Left ventricle myocardium superior (tissue), 1 donor: ENCODE measurements at places on chromosomes 5 and 9. TPM values are rescaled to one million over a fixed set of nuclear protein-coding genes. Genes with fewer than 3 reads are reported as not detected.
A peak's percentile ranks its signal among the peaks of the same experiment; 100 is the strongest.

GRCh38 chr5:52560366-52560765 is 227.3 kb upstream of the ITGA1 start:
- no peak for DNase-seq

DNA sequence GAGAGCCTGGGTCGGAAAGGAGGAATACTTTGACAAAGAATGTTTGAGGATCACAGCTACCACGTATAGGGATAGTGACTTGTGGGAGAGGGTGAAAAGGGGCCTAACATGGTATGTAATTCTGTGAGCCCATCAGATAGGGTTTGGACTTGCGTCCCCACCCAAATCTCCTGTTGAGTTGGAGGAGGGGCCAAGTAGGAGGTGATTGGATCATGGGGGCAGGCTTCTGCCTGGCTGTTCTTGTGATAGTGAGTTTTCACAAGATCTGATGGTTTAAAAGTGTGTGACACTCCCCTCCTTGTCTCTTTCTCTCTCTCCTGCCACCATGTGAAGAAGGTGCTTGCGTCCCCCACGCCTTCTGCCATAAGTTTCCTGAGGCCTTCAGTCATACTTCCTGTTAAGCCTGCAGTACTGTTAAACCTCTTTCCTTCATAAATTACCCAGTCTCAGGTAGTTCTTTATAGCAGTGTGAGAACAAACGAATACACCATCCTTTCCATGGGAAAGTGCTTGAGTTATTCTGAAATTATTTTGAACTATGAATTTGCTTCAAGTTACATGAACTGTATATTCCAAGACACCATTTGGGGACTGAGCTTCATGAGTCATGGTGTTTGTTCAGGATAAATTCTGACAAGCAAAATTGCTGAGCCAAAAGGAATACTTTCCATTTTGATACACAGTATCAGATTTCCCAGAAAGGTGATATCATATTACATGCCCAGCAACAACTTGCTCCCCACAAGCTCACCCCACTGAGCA is 68.8 kb upstream of the SSBP2 start:
- DNase-seq = no peak

ZNG1C gene
- total RNA-seq = 5.3 TPM

GRCh38 chr5:4295663-4296339 is 700.2 kb downstream of the IRX1 start:
- DNase-seq = peak; percentile 39

SERF1A gene
- 1.5 TPM for total RNA-seq

GRCh38 chr9:81146241-81146640 is 543.1 kb downstream of the TLE1 start:
- DNase-seq = no peak

C9 gene
- not detected for total RNA-seq

SLCO4C1 gene
- total RNA-seq = 0.17 TPM

DNA sequence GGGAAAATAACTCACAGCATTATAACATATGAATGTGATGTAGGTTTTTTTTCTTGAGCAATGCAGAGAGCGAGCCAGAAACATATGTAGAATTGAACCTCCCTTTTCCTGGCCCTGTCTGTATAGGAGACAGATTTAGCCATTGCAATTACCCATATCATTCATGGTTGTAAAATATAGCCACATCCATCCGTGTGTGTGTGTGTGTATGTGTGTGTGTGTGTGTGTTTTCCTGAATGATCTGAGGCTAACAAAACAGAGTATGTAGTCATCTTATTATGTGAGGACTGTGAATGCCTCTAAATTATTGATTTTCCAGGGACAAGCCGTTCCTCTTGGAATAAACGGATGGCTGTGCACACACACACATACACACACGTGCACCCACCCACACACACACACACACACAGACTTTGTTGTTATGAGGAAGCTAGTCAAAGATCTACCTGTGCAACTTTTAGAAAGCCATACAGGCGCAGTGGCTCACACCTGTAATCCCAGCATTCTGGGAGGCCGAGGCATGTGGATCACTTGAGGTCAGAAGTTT is 11.7 kb upstream of the DENND1A start:
- no peak for DNase-seq

- no peak for DNase-seq
These were observed 636.1 kb downstream of the KIF4B start for GRCh38 chr5:155649666-155650065.

DNA sequence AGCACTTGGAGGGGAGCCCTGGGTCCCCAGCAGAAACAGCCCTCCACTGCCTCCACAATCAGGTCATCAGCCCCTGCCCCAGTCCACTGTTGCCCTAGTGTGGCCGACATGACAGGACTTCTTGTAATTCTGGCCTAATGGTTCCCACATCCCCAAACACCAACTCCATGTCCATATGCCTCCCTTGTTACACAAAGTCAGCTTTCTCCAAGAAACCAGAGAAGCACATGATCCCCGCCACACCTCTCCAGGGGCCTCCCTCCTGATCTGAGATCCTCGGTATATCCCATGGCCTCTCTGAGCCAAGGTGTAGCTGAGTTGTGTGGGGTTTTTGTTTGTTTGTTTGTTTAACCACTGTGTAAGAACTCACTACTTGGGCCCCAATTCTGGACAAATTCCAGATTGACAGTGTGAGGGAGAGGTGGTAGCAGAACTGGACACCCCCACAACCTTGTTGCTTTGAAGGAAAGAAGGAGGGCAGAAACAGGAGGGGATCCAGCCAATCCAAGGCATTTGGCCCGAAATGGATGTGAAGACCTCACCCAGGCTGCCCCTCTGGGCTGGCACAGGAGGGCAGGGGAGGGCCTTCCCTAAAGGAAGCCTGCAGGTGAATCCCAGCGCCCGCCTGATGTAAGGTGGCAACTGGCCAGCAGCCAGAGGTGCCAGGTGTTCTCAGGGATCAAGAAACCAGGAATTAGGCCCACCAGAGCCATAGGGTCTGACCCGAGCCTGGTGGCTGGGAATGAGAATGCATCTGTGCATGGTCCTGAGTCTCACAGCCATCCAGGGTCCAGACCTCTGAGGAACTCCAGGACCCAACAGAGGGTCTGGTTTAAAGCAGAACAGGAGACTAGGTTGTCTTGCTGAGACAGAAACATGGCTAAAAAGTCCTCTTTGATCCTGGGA is 13.4 kb downstream of the IRF1 start:
- no peak for DNase-seq

GRCh38 chr9:125409217-125409636 is 147.6 kb downstream of the GAPVD1 start:
- no peak for DNase-seq

ELOVL7 gene
- total RNA-seq = 0.40 TPM

BASP1 gene
- total RNA-seq = 2.0 TPM

COL5A1 gene
- 14.8 TPM for total RNA-seq

- DNase-seq = no peak
These were observed 676.1 kb upstream of the C9orf72 start for GRCh38 chr9:28249424-28249823.

INSL6 gene
- total RNA-seq = not detected

N4BP3 gene
- 2.7 TPM for total RNA-seq

DNA sequence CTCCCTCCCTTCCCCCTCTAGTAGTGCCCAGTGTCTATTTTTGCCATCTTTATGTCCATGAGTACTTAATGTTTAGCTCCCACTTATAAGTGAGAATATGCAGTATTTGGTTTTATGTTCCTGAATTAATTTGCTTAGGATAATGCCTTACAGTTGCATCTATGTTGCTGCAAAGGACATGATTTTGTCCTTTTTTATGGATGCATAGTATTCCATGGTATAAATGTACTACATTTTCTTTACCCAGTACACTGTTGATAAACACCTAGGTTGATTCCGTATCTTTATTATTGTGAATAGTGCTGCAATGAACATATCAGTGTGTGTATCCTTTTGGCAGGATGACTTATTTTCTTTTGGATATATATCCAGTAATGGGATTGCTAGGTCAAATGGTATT is 3.8 kb downstream of the ABLIM3 start:
- DNase-seq = no peak

PCA3 gene
- total RNA-seq = not detected

DNA sequence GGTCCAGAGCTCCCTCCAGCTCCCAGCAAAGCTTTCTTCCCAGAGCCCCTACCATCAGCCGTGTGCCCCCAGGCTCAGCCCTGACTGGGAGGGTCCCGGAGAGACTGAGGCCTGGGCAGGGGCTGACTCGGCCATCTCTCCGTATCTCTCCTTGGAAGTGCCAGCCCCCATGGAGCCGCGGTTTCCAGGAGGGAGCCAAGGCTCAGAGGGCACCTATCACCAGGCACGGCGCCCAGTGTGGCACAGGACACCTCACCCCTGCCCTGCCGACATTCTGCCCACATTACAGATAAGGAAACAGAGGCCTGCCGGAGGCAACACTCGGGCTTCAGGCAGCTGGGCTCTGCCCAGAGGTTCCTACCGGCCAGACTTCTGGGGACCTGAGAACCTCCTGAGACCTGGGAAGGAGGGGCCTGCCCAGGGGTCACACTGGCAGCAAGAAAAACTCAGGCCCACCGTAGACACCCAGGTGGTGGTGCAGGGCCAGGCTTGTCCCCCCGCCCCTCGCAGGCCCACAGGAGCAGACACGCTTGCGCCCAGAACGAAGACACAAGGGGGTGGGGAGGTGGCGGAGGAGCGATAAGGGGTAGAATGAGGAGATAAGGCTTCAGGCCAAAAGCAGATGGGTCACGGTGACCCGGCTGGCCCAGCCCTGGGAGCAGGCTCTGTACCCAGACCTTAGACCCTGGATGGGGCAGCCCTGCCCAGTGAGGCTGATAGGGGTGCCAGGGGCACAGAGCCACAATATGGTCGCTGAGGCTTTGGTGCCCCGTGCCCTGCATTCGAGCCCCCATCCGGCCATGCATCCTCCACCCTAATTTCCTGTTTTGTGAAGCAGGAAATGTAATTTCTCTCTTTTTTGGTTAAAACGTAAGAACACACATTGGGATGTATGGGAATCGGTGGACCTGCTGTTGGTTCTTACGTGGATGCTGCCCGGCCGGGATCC is 11.8 kb downstream of the NR5A1 start:
- no peak for DNase-seq

DNA sequence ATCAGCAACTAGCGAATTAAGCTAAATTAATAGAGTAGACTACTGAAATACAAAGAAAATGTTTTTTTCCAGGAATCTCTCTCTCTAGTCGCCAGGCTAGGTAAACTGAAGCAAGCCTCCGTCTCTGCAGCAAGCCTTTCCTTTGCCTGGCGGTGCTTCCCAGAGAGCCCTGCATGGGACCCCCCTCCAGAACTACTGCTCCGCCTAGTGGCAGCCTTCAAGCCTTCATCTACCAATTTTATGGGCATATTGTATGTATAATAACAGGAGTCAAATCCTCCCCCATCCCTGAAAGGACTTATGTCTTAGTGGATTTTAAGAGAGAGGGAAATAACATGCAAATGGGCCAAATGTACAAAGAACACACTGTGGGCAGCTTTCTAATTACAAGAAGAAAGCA is 241.9 kb downstream of the SAXO1 start:
- DNase-seq = no peak

DNA sequence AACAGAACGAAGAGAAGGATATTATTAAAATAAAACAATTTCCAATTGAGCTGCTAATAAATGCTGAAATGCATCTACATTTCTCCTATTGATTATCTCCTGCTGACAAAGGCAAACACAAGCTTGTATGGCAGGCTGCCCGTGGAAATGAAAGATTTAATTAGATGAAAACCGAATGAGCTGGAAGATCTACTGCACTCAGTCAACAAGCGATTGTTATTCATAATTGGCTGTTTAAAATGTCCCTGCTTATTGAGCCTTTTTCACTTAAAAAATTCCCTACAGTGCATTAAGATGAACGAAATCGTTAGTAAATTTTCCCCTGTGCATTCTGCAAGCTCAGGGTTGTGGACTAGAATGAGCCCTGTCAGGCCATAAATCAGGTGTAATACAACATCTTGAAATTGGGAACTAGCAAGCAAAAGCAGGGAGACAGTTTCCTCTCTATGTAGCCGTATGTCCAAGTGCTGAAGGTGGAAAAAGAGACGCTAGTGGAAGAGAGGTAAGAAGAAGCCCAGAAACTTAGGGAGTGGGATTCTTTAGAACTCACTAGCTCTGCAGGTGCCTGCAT is 28.5 kb upstream of the KIF4B start:
- no peak for DNase-seq

GRCh38 chr5:175554296-175554695 is 75.9 kb downstream of the SFXN1 start:
- no peak for DNase-seq

- DNase-seq = no peak
These were observed 23.8 kb downstream of the SH3RF2 start for GRCh38 chr5:145960166-145960565.

DNA sequence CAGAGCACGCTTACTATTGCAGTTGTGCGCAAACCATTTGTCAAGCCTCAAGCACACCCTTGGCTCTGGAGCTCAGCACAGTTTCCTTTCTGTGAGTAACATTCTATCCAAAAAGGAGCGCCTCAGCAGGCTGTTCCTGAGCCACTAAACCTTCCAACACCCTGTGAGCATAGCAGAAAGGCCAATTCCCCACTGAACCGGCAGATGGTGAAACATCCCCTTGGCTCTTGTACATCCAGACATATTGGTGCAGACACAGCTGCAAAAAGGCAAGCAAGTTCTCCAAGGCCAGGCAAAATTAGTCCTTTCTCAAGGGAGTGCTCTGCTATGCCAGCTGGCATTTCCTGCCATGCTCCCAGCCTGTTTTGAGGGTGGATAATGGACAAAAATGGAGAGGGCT is 44.1 kb upstream of the CEMIP2 start:
- peak; percentile 42 for DNase-seq

LCN1 gene
- not detected for total RNA-seq

DNA sequence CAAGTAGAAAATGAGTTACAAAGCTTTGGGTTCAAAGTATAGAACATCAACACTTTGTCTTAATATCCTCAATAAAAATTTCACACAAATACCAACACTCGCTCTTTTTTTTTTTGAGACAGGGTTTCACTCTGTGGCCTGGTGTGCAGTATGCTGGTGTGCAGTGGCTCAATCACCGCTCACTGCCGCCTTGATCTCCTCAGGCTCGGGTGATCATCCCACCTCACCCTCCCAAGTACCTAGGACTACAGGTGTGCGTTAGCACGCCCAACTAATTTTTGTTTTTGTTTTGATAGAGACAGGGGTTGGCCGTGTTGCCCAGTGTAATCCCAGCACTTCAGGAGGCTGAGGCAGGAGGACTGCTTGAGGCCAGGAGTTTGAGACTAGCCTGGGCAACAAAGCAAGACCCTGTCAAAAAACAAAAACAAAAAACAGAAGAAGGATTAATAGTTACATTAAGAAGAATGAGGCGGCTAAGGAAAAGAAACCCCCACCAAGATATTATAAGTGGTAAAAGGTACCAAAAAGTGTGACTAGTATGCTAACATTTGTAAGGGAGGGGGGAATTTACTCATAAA is 20.3 kb downstream of the FNBP1 start:
- DNase-seq = no peak

FOXI1 gene
- total RNA-seq = not detected

GRCh38 chr9:96022445-96023051 is 147.1 kb downstream of the ERCC6L2 start:
- peak; percentile 45 for DNase-seq

GRCh38 chr5:172680921-172681320 is 39.9 kb downstream of the NEURL1B start:
- DNase-seq = no peak

DNA sequence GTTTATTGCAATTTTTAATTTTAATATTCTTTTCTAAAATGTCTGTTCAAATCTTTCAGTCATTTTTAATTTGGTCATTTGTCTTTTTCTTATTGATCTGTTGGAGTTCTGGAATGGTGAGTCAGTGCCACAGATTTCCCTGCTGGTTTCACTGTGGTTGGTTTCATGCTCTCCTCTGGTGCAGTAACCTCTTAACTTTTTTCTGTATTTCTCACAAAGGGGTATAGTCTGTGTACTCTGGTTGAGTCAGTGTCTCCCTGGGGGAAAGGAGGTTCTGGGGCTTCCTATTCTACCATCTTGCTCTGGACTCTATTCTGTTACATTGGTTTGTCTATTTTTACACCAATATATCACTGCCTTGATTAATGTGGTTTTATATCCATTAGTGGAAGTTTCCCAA is 178.8 kb downstream of the CSNK1G3 start:
- no peak for DNase-seq

SCAMP1 gene
- total RNA-seq = 31.6 TPM

TAF1L gene
- total RNA-seq = not detected
